ENCODE measurements at places on chromosomes 4 and X.
A peak's percentile ranks its signal among the peaks of the same experiment; 100 is the strongest.

- no peak for DNase-seq
Measured at GRCh38 chr4:56552273-56552672, 46.7 kb downstream of the ARL9 start.

GRCh38 chr4:177492022-177492421 lies 49.8 kb upstream of the AGA start:
- no peak for DNase-seq

DNA sequence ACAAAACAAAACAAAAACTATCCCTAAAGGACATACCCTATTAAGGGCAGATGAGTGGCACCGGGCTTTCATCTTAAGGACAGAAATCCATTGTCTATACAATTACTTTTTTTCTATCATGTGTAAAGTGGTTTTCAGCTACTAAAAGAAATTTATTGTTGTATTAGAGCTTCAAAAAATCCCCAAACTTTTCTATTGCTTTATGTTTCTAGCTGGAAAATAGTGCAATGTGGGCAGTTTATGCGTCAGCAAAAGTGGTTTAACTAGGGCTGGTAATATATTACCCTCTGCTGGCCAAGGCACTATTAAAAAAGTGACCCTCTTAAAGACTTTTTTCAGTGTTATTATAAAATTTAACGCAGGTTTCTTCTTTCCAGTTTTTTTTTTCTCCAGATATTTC lies 15.5 kb upstream of the GPR82 start:
- DNase-seq = no peak

DNA sequence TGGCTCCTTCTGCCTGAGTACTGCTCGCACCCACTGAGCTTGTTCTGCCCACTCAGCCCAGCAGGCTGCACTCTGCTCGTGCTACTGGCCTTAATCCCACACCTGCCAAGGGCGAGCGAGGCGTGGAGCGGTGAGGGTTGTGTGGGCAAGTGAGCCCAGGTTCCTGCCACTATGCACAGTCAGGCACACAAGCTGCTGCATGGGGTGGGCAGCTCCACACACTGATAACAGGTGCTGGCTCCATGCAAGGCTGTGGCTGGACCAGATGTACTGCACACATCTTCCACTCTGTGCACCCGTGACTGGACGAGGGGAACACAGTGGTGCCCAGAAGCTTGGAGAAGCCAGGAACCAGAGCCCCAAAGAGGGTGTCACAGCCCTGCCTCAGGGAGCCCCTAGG lies 184.3 kb upstream of the NUDT6 start:
- no peak for DNase-seq

DNA sequence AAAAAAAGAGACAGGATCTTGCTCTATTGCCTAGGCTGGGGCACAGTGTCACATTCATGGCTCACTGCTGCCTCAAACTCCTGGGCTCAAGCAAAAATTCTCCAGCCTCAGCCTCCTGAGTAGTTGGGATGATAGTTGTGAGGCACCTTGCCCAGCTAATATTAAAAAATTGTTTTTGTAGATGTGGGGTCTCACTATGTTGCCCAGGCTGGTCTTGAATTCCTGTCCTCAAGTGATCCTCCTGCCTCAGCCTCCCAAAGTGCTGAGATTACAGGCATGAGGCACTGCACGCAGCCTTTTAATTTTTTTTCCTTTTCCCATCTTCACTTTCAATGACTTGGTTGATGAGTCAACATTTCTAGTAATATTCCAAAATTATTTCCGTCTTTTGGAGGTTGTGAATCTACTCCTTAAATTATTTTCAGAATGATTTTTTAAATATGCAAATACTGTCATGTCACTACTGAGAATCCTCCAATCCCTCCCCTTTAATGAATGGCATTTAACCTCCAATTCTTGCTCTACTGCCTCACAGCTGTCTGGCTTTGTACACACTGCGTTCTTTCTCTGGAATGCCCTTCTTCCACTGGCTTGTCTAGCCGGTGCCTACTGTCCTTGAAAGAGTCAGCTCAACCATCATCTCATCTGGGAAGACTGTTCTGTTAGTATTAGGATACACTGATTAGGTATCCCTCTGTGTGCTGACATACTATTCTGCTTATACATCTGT lies 27.5 kb upstream of the DCTD start:
- no peak for DNase-seq

DNA sequence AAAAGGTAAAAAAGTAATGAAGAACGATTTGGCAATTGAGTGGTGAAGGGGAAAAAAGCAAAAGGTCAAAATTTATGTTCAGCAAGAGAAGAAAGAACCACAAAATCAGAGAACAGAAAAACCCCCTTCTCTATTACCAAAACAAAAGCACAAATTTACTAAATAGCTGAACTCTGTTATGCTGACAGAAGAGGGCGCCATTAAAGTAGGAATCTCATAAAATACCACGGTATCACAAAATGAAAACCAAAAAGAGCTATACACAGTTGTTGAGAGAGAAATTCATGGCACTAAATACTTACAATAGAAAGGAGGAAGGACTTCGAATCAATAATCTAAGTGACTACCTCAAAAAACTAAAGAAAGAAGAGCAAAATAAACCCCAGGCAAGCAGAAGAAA lies 69.6 kb upstream of the CXorf66 start:
- DNase-seq = no peak

GRCh38 chr4:118033148-118034052 lies 886 bp upstream of the NDST3 start:
- no peak for DNase-seq

GRCh38 chr4:81225252-81225651 lies 10.2 kb upstream of the PRKG2 start:
- no peak for DNase-seq

GRCh38 chr4:98728871-98729270 lies 70.5 kb upstream of the TSPAN5 start:
- DNase-seq = no peak

GRCh38 chr4:153582954-153583702 lies 101.0 kb upstream of the TLR2 start:
- no peak for DNase-seq

- DNase-seq = no peak
Measured at GRCh38 chr4:101835121-101835904, 44.8 kb downstream of the BANK1 start.

- no peak for DNase-seq
Measured at GRCh38 chr4:43732829-43733426, 715.7 kb downstream of the KCTD8 start.

DNA sequence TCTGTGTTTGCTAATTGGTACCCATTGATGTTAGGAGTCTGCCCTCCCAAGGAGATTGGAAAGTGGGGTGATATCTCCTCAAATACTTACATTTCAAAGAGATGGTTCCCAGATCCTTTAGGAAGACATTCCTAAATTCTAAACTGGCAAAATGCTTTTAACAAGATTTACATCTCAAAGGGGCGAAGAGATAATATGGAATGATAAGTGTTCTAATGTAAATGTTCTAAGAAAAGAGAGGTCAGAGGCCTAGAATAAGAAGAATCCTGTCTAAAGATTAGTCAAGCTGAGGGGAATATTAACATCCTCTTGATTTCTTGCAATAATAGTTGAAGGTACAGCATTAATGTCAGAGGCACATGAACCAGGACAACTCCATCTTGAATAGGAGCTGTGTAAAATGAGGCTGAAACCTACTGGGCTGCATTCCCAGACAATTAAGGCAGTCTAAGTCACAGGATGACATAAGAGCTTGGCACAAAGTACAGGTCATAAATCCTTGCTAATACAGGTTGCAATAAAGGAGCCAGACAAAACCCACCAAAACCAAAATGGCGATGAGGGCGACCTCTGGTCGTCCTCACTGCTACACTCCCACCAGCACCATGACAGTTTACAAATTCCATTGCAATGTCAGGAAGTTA lies 2248.1 kb downstream of the ARAP2 start:
- no peak for DNase-seq

- no peak for DNase-seq
Measured at GRCh38 chr4:166153548-166153947, 280.5 kb downstream of the TLL1 start.

DNA sequence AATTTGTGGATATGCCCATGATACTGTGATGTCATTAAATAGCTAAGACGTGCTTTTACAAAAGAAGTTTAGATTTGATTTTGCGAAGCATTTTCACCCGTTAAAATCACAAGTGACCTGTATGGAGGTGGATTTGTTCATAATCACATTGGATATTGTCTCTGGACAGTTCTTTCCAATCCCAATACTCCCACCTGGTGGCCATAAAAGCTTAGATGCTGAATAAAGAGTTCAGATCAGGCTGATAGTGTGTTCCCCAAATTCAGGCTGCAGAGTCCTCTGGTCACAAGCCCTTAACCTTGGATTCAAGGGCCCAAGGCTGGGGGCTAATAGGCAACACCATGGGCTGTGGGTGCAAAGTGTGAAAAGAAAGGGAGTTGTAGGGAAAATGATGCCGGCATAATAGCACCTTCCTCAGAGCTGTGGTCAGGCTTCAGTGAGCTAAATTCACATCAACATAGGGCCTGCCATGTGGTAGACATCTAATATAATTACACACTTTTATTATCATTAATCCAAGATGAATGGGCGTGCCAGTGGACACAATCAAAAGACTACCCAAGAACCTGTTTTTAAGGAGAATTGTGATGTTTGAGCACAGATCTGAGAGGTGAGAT lies 28.1 kb downstream of the SMIM43 start:
- no peak for DNase-seq

GRCh38 chrX:71650333-71650969 lies 16.9 kb upstream of the LOC101059915 start:
- DNase-seq = no peak

GRCh38 chrX:13658602-13659001 lies 5.7 kb downstream of the TCEANC start:
- DNase-seq = no peak

DNA sequence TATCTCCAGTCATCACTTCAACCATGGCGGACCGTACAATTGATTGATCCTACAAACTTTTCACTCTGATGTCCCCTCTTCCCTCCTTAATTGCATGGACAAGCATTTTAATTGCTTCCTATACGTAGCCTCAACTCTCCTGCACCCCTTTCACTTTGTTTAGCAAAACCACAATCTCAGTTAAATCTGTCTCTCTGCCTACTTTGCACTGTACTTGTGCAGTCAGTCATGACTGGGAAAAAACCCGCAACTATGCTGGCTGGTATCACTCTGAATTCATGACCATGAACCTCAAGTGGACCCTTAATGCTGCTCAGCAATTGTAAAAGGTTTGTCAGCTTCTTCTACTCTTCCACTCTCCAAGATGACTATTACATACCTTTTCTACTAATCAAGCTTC lies 51.7 kb upstream of the AFF2 start:
- DNase-seq = no peak

DNA sequence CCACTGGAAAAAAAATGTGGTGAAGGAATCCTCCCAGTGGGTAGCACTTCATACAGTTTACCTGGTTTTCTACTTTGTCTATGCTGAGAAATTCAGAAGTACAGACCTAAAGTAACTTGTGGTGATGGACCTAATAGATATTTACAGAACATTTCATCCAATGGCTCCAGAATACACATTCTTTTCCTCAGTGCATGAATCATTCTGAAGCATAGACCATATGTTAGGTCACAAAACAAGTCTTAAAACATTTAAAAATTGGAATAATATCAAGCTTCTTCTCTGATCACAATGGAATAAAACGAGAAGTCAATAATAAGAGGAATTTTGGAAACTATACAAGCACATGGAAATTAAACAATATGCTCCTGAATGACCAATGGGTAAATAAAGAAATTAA lies 450.1 kb upstream of the INTU start:
- no peak for DNase-seq

DNA sequence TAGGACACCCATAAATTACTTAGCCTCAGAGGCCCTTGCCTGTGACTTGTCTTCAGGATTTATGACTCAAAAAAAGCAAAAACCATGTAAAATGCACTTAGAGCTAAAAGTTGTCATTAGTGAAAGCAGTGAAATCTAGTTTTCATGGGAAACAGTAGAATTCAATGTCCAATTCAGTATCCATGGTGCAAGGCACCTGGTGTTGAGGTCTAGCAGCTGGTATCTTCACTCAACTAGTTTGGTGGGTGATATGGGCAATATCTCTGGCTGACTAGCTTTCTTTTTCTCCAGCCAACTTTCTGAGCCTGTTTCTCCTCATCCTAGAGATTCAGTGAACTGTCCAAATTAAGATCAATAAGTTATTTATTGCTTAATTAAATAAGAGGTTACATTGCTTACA lies 229.8 kb upstream of the NDST4 start:
- no peak for DNase-seq

- DNase-seq = peak; percentile 25
Measured at GRCh38 chrX:43656005-43656494, at the start of gene MAOA. TSS of gene MAOA (plus strand) at chrX:43656299. CDS start at chrX:43656342, 43 bp downstream.

- DNase-seq = no peak
Measured at GRCh38 chr4:107740381-107740780, 20.3 kb upstream of the PAPSS1 start.

DNA sequence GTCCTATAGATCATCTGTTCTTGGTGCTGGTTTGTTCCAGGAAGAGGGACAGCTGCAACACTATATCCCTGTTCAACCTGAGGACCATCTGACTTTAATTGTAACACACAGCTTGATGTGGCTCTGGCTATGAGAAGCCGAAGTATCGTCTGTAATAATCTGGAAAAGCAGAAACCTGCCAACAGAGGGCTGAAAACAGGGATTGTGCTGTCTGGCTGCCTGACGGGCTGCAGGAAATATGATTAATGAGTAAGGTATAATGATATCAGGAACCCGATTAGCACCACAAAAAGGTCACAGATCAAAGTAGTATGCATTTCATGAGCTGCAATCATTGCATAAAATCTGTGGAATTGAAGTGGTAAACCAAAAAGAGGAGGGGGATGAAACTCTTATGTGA lies 170.4 kb upstream of the MAB21L2 start:
- DNase-seq = no peak

- no peak for DNase-seq
Measured at GRCh38 chrX:13482746-13483541, 86.5 kb upstream of the EGFL6 start.

GRCh38 chr4:48051078-48051477 lies 34.5 kb downstream of the NIPAL1 start:
- DNase-seq = no peak

- DNase-seq = no peak
Measured at GRCh38 chr4:142347241-142347640, 498.9 kb downstream of the INPP4B start.

DNA sequence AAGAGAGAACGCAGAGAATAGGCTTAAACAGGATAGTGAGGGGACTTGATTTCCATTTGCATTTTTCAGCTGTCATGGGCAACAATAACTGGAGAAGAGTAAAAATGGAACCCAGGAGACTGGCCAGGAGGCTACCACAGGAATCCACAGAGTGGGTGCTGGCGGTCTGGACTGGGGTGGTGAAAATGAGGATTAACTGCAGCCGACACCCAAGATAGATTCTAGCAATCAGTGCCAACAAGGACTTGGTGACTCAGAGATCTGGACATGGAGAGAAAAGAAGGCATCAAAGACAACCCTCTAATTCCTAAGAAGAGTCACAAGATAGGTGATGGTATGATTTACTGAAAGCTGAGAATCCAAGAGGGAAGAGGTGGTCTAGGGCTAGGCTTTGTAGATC lies 102.8 kb downstream of the ATP8A1 start:
- no peak for DNase-seq

DNA sequence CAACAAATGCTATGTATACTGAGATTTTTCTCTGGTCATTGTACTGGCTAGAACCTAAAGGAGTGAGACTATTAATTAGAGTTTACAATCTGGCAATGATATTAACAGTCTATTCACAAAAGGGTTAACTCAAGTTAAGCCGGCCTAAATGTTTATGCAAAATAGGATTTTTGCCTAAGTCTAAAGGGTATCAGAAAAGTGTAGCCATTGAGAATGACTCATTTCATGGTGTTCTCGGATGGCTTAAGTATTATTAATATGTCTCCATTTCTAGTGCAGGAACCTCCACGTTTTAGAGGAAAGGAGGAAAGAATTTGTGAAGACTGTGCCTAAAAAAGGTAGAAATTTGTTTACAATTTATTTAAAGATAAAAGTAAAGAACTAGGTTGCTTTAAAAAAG lies 29.8 kb downstream of the DYNLT3 start:
- DNase-seq = no peak

All from T follicular helper cell (primary cell).